Adipocyte (in vitro differentiated cells): ENCODE measurements at places on chromosomes 12 and 14.
A peak's percentile ranks its signal among the peaks of the same experiment; 100 is the strongest.

DNA sequence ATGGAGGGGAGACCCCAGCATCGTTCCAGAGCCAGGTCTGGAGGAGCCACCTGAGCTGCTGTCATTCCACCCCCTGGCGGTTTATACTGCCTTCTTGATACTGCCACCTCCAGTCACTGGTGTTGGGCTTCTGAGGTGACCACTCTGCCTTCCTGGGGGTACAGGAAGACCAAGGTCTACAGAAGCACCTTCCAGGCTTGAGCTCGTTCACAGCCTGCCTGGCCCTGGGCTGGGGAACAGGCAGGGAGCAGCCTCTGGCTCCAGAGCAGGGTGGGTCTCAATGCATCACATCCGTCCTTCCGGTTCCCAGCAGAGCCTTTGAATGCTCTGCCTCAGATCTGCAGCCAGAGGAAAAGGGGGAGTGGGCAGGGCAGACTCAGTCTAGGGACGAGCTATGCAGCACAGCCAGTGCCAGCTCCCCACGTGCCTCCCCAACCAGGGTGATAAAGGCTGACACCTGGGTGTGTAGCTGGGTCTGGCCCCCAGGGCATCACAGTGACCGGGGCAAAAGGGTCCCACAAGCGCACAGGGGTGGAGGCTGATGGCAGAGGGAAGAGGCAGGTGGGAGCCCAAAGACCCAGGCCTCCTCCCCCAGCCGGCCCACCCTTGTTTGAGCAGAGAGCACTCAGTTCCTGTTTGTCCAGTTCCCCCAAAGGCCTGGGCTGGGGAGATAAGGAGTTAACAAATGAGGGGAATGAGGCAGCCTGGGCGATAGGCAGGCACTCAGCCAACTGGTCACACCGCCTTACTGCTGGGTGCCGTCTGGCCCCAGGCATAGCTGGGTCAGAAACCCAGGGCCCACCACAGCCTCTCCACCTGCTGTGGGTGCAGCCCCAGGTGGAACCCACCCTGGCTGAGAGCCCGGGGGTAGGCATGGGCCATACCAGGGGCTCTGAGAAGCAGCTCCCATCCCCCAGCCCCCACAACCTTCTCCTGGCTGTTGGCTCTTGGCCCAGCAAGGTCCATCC, 17.1 kb downstream of the DEGS2 start:
- no peak for DNase-seq

DNA sequence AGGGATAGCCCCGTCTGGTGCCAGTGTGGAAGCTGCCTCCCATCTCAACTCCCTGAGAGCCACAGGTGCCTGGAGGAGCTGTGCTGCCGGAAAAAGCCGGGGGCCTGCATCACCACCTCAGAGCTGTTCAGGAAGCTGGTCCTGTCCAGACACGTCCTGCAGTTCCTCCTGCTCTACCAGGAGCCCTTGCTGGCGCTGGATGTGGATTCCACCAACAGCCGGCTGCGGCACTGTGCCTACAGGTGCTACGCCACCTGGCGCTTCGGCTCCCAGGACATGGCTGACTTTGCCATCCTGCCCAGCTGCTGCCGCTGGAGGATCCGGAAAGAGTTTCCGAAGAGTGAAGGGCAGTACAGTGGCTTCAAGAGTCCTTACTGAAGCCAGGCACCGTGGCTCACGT, 25.5 kb upstream of the P2RX4 start:
- DNase-seq: no peak

- DNase-seq: no peak
Measured at GRCh38 chr12:92488735-92489134, 214.1 kb upstream of the PLEKHG7 start.

DNA sequence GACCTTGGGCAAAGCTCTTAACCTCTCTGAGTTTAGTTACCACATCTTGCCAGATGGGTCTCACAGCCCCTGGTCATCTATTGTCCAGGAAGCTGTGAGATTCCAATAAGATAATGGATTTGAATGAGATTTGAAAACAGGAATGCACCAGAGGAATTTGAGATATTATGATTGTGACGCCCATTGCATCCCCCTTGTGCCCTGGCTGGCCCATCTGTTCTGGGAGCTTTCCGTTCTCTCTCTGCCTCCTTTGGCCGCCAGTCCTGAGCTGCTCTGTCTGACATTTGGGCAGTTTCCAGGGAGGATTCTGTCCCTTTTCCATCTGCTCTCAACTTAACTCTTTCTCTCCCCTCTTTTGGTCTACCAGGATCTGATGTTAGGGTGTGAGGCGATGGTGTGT, 24.6 kb downstream of the SRRM4 start:
- DNase-seq: no peak

DNA sequence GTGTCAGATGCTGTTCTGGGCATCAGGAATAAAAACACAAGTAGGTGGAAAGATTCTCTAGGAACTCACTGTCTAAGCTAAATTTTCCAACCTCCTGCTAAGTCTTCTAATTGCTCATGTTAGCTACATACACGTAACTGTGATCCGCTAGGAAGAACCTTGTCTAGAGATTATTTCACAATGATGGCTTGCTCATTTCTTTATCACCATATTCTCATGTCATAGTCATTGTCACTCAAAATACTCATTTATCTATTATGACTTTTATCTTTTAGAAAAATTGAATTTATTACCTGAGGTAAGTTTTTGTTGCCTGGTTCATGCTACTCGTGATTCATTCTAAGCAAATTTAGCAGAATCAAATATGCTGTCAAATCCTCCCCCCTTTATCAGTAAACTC, 1402.4 kb upstream of the FLRT2 start:
- no peak for DNase-seq

DNA sequence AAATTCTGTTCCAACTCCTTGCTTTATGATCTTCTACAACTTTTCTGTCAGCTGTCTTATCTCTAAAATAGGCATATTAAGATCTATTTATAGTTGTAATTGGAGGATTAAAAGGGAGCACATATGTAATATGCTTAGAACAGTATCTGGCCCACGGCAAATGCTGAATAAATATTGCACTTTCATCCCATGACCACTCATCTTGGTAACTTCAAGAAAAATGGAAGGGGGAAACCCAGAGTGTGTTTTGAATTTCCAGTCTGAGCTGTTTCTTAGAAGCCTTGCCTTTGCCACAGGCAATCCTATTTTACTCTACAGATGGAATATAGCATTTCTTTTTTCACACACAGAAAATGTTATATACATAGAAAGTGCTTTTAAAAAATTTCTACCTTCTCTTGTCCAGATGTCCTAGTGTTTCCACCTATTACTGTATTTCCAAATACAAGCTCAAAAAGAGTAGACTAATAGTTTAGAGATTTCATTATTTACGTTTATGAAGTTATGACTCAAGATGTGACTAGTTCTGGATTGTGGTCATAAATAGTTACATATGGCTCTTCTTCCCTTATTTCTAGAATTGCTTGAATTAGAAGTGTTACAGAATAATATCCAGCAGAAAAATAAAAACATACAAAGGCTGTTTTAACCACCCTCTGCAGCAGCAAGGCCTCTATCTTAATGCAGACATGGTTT, 6.2 kb upstream of the STXBP6 start:
- DNase-seq: peak; percentile 63

DNA sequence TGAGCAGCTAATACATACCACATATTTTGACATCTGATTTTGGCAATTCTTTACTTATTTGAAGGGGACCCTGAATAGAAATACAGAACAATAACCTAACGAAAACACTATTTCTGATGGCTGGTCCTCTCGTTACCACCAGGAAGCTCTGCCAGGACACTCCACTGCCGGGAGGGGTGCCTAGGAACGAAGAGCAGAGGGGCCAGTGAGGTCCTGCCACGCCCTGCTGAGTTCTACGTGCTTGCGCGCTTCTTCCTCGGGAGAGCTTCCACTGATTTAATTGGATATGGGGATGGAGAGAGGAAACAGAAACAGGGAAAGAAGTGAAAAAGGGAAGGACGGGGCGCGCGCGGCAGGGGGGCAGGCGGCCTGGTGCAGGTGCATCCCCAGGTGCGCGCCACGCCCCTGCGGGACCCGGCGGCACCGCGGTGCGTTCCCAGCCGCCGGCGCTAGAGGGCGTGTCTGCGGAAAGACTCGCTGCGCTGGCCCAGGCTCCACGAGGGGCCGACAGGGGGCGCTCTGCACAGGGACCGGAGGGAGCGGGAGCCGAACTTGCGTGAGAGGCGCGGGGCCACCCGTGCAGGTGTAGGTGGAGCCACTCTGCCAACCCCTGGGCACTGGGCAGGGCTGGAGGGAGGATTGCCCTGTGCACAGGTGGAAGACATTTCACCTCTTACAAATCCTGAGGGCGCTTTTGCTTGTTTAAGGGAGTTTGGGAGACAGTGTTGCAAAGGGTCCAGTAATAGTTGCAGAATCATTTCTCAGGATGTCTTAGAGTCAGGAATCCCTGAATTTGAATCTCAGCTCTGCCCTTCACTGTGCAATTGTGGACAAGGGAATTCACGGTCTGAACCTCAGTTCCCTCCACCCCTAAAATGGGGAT, 986.3 kb upstream of the TMEM132C start:
- no peak for DNase-seq

GRCh38 chr12:2683283-2684025, 111.3 kb upstream of the FKBP4 start:
- no peak for DNase-seq

GRCh38 chr14:62558451-62558850, 486.8 kb downstream of the KCNH5 start:
- DNase-seq: no peak

DNA sequence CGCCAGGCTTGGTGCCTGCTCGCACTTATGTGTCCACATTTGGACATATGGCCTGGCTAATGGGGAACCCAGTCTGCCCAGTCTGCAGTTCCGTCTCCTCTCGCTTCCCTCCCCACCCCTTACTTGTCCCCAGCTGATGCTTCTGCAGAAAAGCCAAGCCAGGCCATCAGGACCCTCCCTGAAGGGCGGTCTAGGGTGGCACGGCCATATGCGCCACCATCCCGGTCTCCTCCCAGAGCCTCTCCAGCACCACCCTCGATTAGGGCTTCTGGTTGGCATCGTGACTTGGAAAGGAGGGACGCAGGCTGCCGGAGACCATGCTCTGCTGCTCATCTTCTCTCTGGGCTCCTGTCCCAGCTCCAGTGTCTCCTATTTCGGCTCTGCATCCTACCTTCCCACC, 54.6 kb downstream of the CALM1 start:
- DNase-seq: no peak

DNA sequence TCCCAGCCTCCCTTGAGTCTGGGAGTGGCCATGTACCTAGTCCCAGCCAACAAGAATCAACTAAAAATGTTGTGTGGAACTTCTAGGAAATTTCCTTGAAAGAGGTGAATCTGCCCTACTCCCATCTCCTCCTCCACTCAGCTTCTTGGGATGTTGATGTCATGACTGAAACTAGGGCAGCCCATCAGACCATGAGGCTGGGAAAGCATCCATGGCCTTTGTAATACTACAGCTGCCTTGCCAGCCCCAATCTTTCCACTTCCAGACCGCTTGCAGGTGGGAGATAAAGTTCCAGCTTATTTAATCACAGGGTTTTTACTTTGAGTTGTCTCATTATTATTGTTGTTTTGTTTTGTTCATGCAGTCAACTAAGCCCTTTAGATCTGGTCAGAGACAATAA, 170.3 kb upstream of the LMNTD1 start:
- no peak for DNase-seq

DNA sequence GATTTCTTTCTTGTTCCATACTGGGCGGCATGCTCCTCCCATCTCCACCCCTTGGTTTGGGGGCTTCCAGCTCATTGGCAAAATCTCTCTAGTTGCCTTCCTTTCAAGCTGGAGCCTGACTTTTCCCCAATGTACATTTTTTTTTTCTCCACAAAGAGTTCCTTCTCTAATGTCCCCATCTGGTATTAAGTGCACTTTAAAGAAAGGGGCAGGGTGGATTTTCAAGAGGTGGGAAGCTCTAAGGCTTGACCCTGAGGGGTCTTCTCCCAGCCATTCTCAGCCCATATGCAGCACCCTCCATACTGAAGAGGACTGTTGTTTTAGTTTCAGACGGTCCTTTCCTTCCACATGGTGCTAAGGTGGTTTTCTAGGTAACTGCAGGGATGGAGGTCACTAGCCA, 5.8 kb upstream of the PIP4K2C start:
- no peak for DNase-seq

GRCh38 chr12:66111605-66112004, 18.9 kb downstream of the LLPH start:
- DNase-seq: peak; percentile 63

DNA sequence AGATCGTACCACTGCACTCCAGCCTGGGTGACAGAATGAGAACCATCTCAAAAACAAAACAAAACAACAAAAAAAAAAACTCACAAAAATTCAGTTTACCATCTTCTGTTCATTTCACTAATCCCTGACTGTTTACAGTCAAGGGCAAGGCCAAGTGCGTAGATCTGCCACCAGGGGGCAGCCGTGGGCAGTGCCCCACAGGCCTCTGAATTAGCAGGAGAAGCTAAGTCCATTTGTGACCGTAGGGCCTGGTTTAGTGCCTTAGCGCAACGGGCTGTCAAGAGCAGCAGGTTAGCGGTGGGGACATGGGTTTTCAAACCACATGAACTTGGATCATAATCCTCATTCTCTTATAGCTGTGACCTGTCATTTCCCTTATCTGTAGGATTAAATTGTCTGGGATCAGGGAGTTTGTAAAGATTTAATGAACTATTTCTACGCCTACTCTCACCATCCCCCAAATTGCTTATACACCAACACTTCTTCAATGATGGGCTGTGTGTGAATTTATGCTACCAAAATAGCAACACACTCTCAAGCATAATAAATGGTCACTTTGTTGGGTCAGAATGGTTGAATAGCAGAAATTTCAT, 49.0 kb downstream of the KCTD10 start:
- peak; percentile 90 for DNase-seq

GRCh38 chr12:77166696-77167095, 101.3 kb upstream of the E2F7 start:
- no peak for DNase-seq

GRCh38 chr14:23702656-23703426, 66.7 kb downstream of the DHRS2 start:
- DNase-seq: no peak

- peak; percentile 58 for DNase-seq
Measured at GRCh38 chr14:103521438-103521950, 1.1 kb downstream of the CKB start.

- peak; percentile 55 for DNase-seq
Measured at GRCh38 chr12:63021116-63021515, 86.2 kb upstream of the PPM1H start.

- DNase-seq: no peak
Measured at GRCh38 chr12:34054938-34055337, 32.6 kb downstream of the ALG10 start.

DNA sequence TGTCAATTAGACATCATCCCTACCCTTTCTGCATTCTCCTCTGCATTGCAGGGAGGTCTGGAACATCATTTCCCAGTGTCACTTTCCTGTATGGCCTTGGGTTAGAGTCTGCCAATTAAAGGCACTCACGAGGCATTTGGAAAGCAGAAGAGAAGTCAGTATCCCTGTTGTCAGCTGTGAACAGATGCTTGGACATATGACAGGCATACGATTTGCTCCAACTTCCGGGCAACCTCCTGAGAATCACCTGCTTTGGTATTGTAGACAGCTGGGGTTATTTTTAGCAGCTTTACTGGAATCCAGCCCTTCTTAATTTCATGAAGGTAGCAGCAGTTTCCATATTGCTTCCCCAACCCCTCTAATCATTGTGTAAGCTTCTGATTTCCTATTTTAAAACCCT, 88.7 kb upstream of the DHRS4 start:
- no peak for DNase-seq

- no peak for DNase-seq
Measured at GRCh38 chr14:104140213-104140462, 1.8 kb downstream of the KIF26A start.
